H4 (cell line): ENCODE measurements at places on chromosomes 4 and X. TPM values are rescaled to one million over a fixed set of nuclear protein-coding genes. Genes with fewer than 3 reads are reported as not detected.
A peak's percentile ranks its signal among the peaks of the same experiment; 100 is the strongest.

The SERPINA7 gene
- total RNA-seq = not detected in 2 replicates

DNA sequence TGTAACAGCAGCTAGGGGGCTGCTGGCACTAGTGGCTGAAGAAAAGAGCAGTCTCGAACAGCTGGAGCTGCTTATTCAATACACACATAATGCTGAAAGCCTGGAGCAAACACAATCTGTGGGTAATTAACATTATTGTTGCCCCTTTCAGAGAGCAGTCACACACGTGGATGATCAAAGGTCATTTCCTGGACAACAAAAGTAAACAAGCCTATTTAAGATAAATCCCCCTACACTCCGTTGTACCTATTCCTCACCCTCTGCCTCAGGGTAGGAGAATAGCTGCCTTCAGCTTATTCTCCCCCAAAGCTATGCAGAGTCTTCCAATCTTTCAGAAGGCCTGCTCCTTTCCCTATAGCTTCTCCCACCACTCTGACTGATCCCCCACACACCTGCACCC, 803.9 kb downstream of the C4orf33 start:
- no peak for DNase-seq

The TRIM2 gene
- total RNA-seq = 16.5 and 22.0 TPM in 2 replicates

GRCh38 chrX:67700602-67701001, 156.8 kb downstream of the AR start:
- no peak for DNase-seq

DNA sequence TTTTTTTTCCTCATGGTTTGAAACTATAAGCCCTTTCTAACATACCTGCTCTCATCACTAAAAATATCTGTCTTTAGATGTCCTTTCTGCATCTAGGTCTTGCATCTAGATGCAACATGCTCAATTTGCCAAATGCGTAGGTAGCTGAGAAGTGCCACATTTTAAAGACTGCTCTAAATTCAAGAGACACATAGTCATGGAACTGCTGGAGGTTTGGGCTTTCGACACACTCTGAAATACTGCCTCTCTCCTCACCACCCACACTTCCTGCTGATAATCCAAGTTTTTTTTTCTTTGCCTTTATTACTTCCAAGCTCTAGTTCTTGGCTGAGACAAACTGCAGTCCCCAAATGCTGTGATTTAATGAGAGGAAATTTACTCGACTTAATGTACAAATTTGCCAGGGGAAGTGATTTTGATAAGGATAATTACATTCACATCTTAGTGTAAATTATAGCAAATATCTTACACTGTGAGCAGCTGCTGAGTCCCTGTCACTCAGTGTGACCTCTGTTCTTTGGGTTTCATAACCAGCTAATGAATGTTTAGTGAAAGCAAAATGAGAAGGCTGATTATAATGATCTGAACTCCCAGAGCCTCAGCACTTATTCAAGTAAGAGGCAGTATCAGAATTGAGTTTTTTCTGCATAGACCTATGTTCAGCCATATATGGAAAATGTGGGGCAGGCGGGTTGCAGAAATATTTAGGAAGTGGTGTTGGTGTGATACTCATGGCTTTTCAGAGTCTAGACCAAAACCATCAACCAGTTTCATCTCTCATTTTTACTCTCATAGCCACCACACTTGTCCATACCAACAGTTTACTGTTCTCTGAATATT, 31.3 kb downstream of the DRD5 start:
- no peak for DNase-seq

DNA sequence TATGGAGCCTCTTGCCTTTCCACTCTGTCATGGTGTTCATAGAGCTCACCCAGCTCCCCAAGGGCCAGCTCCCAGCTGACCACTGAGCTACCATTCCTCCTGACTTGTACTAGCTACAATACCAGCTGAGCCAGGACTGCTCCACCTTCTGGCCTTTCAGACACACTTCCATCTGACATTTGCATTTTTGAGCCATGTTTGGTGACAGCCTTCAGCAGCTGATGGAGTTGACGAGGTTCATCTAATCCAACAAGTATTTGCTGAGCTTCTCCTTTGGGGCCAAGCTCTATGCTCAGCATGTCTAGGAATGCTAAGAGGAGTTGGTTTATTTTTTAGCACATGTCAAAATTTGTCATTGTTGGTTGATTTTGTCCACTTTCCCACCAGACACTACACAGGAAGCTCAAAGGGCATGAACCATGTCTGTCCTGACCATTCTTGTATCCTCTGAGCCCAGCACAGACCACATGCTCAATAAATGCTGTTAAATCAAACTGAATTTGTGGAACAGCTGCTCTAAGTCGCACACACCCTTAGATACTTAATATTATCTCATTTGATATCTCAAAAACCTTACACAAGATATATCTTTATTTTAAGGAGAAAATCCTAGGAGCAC, 142.6 kb upstream of the PPARGC1A start:
- DNase-seq = peak; percentile 39

DNA sequence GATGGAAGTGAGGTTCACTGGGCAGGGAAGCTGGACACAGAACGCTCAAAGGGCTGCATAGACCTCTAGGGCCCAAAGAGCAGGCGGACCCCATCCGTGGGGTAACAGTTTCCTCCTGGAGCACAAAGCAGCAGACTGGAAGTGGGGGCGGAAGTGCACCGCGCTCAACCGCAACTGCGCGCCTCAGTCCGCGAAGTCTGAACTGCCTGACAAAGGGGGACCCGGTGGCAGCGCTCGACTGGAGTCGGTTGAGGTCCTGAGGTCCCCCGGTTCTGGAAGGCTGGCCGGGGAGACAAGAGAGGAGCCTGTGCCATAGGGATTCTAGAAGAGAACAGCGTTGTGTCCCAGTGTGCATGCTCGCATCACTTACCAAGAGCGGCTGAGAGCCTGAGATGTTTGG, 58.5 kb downstream of the ALPK1 start:
- no peak for DNase-seq

DNA sequence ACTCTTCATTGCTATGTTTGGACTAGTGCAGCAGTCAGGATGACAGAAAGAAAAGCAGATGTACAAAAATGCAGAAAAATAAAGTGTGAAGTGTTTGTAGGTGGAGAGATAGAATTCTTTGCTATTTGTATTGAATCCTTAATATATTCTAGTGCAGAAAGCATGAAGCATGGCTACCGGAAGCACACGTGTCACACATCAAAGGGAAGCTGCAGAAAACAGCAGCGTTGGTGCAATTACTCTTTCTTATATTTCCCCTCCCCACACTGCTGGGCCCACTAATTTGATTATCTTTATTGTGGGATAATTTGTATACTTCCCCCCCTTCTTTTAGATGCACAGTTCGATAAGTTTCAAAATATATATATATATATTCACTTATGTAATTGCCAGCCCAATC, 35.9 kb upstream of the TAPT1 start:
- no peak for DNase-seq

DNA sequence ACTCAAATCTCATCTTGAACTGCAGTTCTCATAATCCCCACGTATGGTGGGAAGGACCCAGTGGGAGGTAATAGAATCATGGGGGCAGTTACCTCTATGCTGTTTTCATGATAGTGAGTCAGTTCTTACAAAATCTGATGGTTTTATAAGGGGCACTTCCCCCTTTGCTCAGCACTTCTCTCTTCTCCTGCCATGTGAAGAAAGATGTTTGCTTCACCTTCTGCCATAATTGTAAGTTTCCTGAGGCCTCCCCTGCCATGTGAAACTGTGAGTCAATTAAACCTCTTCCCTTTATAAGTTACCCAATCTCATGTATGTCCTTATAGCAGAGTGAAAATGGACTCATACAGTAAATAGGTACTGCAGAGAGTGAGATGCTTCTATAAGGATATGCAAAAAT, 1050.6 kb upstream of the GRIA3 start:
- DNase-seq = no peak

GRCh38 chr4:140135529-140136088, 18.4 kb downstream of the MAML3 start:
- peak; percentile 35 for DNase-seq

The BEND4 gene
- not detected in 2 replicates for total RNA-seq

The RRH gene
- total RNA-seq = not detected in 2 replicates

The ARMCX2 gene
- 1.5 and 5.9 TPM in 2 replicates for total RNA-seq

- peak; percentile 44 for DNase-seq
Measured at GRCh38 chr4:41196633-41197332, 17.6 kb downstream of the APBB2 start.

The AWAT2 gene
- not detected in 2 replicates for total RNA-seq

- DNase-seq = no peak
Measured at GRCh38 chrX:3526731-3527130, 180.3 kb upstream of the MXRA5 start.

The IGFBP7 gene
- 45.1 and 45.5 TPM in 2 replicates for total RNA-seq

- DNase-seq = no peak
Measured at GRCh38 chrX:93598076-93598475, 75.3 kb downstream of the NAP1L3 start.

The SMARCA1 gene
- 40.3 and 48.5 TPM in 2 replicates for total RNA-seq

- no peak for DNase-seq
Measured at GRCh38 chr4:154004507-154005170, 215.8 kb upstream of the SFRP2 start.

DNA sequence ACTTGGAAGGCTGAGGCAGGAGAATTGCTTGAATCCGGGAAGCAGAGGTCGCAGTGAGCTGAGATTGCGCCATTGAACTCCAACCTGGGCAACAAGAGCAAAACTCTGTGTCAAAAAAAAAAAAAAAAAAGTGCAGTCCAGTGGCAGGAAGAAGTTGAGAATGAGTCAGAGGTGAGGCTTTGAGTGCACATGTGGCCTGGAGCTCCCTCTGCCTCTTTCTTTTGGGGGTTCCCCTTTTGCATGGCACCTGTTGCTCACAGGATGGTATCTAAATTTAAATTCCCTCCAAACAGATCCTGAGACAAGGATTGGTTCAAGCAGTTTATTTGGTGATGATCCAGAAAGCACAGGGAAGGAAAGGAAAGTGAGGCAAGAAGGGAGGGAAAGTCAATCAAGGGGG, 151.4 kb upstream of the STX18 start:
- DNase-seq = no peak

The OTC gene
- total RNA-seq = not detected in 2 replicates

The HTN1 gene
- not detected in 2 replicates for total RNA-seq

The XG gene
- total RNA-seq = 0.06 TPM in 1 of 2 replicates, not detected in the other

The MAGEB17 gene
- total RNA-seq = not detected in 2 replicates

The TCEAL7 gene
- total RNA-seq = 8.7 and 13.1 TPM in 2 replicates

The ADGRG4 gene
- not detected in 2 replicates for total RNA-seq
